ENCODE measurements at places on chromosomes 6 and 20.

DNA sequence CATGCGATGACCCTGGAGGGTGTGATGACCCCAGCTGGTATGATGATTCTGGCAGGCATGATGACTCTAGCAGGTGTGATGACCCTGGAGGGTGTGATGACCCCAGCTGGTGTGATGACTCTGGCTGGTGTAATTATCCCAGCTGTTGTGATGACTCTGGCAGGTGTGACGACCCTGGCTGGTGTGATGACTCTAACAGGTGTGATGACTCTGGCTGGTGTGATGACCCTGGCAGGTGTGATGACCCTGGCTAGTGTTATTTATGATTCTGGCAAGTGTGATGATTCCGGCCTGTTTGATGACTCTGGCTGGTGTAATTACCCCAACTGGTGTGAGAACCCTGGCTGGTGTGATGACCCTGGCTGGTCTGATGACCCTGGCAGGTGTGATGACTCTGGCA lies 427.2 kb downstream of the QKI start:
- no peak for DNase-seq

GRCh38 chr20:62719250-62719935 lies 10.8 kb downstream of the NTSR1 start:
- no peak for DNase-seq

DNA sequence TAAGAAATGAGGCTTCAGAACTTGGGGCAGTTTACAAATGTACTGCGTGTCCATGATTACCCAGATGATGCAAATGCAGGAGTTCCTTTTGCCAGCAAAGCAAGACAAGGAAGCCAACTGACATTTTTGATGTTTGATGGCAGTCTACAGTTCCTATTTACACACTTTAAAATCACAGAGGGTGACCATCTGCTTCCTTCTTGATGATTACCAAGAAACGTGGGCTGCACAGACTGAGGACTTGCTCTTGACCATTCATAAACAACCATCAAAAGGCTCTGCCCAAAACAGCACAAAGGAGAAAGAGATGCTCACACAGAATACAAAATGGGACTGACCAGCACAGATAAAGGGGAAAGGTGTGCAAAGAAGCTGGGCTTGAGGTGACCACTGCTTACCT lies 79.8 kb upstream of the TRAF3IP2 start:
- DNase-seq, result no peak

DNA sequence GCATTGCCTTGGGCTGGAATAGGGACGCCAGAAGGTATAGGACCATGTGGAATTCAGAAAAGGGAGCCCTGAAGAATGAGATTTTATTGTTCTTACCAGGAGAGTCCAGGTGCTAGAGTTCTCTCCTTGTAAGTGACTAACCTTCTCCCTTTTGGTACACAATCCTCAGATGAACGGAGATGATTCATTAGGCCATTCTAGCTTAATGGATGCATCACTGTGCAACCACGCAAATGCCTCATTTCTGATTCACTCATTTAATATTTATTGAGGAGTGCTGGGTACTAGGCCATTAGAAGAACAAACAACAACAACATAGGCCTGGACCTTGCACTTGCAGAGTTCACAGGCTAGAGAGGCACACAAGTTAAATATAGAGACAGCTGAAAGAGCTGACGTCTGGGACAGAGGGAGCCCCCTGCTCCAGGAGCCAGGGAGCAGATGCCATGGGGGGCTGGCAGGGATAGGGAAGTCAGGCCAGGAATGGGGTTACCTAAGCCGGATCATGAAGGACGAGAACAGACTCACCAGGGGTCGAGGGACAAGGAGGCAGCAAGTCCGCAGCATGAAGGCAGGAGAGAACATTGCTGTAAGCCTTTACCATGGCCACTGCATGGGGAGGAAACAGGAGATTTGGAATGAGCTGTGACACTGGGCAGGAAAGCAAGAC lies 179.5 kb upstream of the AKAP12 start:
- DNase-seq, result no peak

DNA sequence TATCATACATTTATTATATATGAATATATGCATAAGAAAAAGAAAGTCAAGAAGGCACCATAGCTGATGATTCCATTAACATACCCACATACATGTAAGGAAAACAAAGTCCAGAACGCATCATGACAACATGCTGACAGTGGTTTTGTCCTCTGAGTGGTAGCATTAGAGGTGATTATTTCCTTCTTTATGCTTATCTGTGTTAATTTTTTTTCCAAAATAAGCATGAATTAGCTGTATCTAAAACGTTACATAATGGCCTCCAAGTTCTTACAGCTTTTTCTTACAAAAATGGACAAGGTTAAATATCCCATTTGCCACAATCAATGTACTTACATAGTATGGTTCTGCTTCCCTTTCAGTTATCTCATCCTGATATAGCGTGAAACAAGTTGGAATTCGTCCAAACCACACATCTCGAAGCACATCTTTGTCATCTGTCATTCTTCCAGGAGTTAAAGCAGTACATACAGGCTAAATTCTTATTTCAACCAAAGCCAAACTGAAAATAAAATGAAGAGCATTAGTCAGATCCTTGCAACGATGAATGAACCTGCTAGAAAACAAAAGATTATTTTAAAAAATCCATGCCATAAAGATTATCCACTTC lies 9.7 kb downstream of the ATG5 start:
- DNase-seq, result no peak

DNA sequence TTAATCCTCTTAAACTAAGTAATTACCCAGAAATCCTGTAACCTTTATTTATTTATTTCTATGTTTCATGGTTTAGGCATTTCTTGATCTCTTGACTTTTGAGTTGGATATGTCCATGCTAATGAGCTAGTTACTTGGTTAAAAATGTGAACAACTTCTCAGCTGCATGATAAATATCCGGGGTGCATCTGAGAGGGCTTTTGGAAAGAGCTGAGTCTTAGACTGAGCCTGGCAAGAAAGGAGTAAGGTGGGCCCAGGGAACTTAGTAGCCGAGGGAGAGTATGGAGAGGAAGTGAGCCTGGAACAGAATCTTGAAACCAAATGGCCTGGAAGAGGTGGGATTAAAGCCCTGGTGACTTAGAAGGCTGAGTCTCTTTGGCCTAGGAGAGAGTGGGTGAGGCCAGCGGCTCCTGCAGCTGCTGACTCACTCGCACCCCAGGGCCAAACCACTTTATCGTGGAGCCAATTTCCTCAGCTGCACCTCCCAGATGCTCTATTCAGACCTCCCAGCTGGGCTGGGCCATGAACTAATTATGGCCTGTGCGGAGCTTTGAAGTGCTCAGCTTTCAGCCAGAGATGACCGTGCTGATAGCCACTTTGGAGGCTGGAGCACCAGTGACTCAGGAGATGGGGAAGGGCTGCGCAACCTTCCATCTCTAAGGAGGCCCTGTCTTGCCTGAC lies 19.1 kb downstream of the TGM3 start:
- DNase-seq, result no peak

GRCh38 chr6:131244942-131245341 lies 109.7 kb downstream of the AKAP7 start:
- DNase-seq, result no peak

GRCh38 chr6:83252719-83253118 lies 59.6 kb downstream of the RWDD2A start:
- DNase-seq, result no peak

DNA sequence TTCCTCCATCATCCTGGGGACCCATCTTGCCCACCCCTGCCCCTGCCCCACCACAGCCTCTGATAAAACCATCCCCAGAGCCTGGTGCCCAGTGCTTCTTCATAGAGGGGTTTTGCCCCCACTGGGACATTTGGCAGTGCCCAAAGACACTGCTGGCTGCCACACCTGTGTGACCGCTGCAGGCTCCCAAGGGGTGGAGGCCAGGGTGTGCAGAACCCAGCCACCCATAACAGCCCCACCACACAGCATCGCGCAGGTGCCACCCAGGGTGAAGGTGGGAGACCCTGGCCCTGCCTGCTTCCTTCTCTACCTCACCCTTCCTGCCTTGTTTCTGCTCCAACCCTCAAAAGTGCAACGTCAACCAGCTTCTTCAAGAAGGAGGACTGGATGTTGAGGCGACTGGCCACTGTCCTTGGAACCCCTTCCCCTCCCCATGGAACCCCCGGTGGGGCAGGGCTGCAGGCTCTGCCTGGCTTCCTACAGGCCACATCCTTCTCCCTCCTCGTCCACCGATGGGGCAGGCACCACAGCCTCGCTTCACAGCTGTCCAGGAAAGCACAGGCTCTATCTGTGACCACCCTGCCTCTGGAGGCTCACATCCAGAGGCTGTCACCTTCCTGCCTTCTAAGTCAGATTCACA lies 79.2 kb upstream of the MPC1 start:
- DNase-seq, result no peak

DNA sequence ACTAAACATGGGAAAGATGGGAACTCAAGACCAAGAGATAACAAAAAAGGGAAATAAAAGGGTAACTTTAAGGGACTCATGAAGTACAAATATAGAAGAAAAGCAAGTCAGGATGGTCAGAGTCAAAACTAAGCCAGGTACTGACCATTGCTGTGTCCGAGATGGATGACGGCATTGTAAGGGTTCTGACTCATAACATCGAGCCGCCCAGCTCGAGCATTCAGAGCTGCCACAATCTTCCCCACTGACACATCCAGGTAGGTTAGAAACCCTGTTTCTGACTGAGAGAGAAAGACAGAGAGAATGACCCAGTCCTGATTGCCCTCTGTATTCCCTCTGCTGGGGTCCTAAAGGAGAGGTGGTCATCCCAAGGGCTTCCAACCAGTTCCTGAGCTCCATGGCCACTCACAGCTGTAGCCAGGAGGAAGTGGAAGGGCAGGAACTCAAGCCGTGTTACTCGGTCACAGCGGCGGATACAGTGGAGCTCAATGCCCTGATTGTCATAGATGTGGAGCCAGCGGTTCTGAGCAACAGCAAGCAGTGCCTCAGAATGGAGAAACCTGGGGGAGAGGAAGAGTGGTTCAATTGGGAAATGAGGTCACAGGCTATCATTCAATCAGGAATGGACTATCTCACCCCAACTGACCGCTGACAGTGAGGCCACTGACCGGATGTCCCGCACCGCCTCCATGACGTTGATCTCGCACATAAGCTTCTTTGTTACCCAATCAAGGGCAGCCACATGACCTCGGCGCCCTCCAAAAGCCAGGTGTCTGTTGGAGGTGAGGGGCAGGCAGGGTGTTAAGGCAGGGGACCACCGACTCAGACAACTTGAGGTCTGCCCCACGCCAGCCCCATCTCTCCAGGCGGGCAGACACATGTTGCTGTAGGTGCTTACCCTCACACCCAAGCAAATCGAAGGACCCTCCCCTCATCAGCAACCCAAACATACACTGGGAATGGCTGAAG lies 1.8 kb downstream of the WDR46 start:
- no peak for DNase-seq

GRCh38 chr20:32752458-32753250 lies 9.4 kb upstream of the COMMD7 start:
- DNase-seq, result no peak

DNA sequence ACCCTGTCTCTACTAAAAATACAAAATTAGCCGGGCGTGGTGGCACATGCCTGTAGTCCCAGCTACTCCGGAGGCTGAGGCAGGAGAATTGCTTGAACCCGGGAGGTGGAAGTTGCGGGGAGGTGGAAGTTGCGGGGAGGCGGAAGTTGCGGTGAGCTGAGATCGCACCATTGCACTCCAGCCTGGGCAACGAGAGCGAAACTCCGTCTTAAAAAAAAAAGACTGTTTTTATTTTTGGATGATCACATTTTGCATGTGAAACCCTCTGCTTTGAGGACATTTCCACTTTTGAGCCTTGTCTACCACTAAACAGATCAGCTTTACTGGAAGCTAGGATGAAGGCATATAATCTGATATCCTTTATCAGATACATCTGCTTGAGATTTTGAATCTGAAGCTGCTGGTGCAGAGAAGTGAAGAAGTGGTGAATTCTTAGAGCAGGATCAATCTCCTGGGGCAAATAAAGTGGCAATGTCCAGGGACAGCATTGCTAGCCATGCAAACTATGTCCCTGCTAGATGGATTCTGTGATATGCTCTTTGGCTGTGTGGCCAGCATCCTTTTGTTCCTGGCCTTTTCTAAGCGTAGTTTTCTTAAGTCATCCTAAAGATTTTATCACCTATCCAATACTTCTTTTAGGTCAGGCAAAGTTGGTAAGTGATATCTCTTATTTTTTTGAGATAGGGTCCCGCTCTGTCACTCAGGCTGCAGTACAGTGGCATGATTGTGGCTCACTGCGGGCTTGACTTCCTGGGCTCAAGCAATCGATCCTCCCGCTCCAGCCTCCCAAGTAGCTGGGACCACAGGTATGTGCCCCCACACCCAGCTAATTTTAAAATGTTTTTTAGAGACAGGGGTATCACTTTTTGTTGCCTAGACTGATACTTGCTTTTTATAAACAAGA lies 23.3 kb downstream of the RBL1 start:
- no peak for DNase-seq

DNA sequence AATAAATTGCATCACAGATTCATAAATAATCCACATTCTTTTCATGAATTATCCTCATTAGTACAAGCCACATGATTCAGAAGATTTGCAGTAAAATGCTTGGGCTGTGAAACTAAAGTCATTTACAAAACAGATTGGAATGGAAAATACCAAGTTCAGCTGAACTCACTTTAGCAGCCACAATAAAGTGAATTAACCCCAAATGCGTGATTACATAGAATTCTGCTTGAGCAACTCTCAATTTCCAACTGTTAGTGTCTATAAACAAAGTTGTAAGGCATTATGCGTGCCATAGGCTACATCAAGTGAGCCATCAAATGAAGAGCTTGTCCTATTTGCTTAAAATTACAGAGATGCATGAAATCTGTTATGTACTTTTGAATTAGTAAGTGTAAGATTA lies 60.4 kb upstream of the GFRAL start:
- no peak for DNase-seq

DNA sequence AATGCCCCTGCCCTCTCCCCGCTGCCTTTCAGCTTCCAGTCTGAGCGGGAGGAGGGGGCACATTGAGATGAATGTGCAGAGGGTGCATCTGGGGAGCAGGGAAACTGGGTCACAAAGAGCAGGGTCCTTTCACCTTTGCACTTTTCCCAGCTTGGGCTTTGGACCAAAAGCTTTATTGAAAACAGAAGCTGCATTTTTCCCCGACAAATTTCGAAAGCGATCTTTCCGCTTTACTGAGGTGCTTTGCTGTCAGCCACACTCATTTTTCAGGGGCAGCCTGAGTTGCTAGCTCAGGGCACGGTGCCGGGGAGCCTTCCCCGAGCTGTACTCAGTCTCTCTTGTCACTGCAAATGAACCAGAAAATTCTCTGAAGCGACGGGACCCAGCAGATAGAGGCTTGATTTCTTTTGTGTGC lies 283.7 kb upstream of the SOX4 start:
- DNase-seq, result no peak

DNA sequence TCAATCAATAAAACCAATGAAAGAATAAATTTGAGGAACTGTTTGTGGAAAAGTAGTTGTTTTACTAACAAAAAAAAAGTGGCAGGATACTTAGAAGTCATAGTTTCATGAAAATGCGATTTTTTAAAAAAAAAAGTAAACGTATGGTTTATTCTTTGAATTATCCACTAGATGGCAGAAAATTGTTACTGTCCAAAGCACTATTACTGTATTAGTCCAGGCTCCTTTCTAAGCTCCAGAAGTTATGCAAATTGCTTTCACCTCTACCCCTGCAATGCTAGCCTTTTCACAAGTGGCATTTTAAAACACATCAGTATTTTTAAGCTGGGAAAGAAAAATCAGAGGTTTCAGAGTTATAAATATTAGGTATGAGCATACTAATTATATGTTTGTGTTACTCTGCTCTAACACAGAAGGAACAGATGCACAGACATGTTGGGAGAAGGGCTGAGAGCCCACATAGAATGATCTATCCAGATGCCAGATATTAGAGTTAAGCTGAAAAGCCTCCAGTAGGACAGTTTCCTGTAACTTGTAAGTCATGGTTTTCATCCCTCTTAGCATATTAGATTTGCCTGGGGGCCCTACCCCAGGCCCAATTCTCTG lies 63.9 kb downstream of the FHL5 start:
- no peak for DNase-seq
